NCI-H460 (cell line): ENCODE measurements at places on chromosomes 11 and 22.

DNA sequence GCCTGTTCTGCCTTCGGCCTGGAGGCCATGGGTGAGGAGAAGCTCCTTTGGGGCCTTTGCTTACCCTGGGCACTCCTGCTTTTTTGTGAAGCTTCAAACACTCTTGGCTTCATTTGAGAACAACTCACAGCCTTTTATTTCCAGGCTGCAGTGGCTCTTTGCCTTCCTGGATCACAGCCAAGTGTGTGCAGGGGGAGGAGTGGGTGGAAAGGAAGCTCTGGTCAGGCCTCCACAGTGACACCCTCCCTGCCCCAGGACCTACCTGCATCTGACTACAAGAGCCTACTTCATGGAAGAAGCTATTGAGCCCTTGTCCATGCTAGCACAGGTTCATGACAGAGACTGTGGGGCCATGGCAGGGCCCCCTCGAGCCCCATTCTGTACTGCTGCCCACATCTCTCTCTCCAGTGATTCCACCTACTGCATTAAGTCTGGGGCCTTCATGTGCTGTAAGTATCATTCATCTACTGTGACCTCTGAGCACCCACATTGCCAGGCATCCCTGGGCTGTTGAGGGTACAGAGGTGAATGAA is 52.3 kb downstream of the GAB4 start:
- no peak for DNase-seq

DNA sequence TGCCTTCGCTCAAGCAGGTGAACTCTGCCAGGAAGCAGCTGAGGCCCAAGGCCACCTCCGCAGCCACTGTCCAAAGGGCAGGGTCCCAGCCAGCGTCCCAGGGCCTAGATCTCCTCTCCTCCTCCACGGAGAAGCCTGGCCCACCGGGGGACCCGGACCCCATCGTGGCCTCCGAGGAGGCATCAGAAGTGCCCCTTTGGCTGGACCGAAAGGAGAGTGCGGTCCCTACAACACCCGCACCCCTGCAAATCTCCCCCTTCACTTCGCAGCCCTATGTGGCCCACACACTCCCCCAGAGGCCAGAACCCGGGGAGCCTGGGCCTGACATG is 123.4 kb downstream of the SEZ6L start:
- no peak for DNase-seq

- DNase-seq: no peak
These were observed 228.2 kb downstream of the GRIK4 start for GRCh38 chr11:120739780-120740179.

- DNase-seq: no peak
These were observed 57.5 kb downstream of the BCR start for GRCh38 chr22:23237841-23238240.

- no peak for DNase-seq
These were observed 26.6 kb downstream of the ELFN2 start for GRCh38 chr22:37400719-37401118.

DNA sequence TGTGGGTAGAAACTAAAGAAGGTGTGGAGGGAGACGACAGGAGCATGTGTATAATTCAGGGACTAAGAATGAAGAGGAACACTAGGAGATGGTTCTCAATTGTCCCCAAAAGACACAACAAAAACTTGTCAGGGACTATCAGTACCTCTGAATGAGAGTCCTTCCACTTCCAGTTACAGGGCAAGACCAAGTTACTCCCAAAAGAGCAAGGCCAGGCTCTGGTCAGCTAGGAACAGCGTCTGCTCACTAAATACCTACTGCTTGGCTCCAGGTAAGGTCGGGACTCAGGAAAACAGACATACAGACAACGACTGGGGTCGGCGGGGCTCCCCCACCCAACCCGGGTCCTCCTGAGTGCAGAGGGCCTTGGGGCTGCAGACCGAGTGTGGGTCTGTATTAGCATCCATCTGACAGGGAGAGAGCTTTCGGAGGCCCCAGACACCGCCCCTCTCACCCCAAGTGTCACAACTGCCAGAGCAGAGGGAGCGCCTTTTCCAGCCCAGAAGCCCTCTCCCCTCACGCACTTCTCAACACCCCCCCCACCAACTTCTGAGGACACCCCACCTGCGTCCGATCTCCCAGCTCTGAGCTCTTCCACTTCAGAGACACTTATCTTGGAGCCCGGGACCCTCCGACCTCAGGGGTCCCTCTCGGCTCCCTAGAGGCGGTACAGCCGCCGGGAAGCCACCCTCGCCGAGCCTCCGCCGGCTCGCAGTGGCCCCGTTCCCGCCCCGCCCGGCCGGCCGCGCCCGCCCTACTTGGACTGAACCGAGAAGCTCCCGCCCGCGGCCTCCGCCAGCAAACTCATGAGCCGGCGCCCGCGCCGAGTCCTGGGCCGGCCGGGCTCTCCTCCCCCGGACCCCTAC is 522 bp downstream of the RHOG start:
- no peak for DNase-seq

GRCh38 chr11:127552446-127552845 is 551.9 kb upstream of the KIRREL3 start:
- no peak for DNase-seq

GRCh38 chr11:12822392-12823022 is 148.3 kb downstream of the TEAD1 start:
- DNase-seq: no peak

GRCh38 chr11:3052109-3052479 is 5.1 kb downstream of the CARS1 start:
- no peak for DNase-seq

DNA sequence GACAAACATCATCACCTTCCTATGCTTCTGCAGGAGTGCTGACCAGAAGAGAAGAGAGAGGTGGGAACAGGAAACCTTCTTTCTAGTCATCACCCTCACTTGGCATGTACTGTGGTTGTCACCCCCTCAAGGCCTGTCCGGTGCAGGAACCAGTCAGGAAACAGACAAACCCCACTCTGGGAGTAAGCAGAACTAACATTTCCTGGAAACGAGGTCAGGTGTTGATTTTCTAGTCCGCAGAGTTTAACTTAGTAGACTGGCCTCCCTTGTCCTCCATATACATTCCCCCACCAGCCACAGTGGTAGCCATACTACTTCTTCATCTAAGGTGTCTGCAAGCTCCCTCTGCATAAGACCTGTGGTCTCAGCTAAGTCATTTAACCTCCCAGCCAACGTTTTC is 80.7 kb upstream of the NCAM1 start:
- no peak for DNase-seq

GRCh38 chr11:47980907-47981621 is 705 bp downstream of the PTPRJ start:
- DNase-seq: no peak

GRCh38 chr22:29782061-29782845 is 15.1 kb downstream of the UQCR10 start:
- DNase-seq: no peak

DNA sequence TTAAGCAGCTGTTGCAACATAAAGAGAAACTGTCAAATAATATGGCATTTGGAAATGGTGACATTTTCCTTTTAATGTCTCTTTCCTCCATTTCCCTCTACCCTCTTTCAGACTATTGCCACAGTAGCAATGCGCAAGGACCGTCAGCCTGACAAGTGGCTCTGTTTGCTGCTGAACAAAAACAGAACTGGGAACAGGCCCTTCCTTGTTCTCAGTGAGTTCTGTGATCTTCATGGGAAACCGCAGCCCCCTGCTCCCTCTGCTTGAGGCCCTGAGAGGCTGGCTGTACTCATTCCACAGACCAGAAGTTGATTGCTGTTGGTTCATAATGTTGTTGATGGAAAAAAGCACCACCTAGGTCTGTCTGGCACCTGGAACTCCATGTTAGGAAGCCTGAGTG is 559.7 kb downstream of the OPCML start:
- DNase-seq: no peak

DNA sequence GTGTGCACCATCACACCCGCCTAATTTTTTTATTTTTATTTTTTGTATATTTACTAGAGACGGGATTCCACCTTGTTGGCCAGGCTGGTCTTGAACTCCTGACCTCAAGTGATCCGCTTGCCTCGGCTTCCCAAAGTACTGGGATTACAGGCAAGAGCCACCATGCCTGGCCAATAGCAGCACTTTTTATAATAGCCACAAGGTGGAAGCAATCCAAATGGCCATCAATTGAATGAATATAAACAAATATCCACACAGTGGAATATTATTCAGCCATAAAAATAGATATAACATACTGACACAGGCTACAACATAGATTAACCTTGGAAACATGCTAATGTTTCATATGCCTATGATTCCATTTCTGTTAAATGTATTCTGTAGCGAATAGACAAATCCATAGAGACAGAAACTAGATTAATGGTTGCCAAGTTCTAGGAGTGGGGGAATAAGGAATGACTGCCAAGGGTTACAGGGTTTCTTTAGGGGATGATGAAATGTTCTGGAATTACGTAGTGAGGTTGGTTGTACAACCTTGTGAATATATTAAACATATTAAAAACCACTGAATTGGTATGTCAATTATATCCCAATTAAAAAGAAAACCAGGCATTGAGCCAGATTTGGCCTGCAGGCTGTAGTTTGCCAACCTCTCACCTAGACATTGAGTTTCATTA is 4.8 kb downstream of the VPS51 start:
- DNase-seq: no peak

GRCh38 chr11:110251836-110252235 is 44.6 kb downstream of the RDX start:
- peak; percentile 8 for DNase-seq

DNA sequence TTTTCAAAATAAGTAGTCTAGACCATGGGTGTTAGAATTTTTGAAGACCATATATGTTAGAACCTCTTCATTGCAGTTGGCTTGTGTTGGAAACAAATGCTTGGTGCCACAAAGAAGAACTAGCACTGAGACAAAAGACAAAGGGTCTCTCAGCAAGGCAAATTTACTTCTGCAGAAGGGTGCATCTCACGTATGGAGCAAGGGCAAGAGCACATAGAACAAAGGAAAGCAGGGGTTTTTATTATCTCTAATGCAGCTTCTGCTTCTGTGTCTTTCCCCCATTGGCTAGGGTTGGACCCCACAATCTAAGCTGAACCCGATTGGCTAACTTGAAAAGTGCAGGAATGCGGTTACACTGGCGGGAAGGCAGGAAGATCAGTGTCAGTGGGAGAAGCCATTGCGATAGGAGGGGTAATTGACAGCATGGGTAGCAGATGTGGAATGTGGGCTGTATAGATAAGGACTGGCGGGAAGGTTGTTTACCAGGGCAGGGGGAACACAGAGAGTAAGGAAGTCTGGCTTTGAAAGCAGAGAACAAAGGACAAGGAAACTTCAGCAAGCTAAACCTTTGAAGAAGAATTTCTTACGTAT is 9.2 kb upstream of the RBMXL2 start:
- no peak for DNase-seq

DNA sequence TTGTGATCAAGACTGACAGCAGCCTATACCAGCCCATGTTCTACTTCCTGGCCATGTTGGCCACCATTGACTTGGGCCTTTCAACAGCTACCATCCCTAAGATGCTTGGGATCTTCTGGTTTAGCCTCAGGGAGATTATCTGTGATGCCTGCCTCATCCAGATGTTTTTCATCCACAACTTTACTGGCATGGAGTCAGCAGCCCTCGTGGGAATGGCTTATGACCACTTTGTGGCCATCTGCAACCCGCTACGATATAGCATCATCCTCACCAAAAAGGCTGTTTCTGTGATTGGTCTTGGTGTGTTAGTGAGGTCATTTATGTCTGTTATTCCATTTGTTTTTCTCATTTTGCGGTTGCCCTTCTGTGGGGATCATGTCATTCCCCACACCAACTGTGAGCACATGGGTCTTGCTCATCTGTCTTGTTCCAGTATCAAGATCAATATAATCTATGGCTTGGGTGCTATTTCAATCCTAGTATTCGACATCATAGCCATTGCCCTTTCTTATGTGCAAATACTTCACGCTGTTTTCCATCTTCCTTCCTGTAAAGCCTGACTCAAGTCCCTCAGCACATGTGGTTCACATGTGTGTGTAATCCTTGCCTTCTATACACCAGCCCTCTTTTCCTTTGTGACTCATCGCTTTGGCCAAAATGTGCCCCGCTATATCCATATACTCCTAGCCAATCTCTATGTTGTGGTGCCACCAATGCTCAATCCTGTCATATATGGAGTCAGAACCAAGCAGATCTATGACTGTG is 23.6 kb downstream of the OR52E1 start:
- no peak for DNase-seq

DNA sequence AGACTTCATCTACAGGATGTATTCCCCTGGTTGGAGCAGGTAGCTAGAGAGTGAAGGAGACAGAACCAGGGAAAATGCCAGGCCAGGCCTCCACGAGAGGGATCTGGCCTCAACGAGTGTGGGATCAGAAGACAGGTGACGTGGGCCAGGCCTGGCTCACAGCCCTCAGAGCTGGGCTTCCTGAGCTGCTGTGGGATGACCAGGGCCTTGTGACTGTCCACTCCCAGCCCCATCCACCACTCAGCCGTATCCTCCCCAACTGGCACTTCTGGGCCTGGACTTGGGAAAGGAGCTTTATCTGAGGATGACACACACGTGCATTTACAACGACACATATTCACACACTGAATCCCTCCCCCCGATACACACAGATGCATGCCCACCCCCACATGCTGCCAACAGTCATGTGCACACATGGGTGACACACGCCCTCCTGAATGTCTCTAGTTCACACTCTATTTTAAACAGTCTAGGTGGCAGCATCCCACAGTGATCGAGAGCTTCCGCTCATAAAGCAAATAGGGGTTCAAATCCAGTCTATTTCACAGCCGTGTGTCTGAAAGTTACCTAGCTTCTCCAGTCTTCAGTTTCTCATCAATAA is 93.1 kb downstream of the TP53I11 start:
- no peak for DNase-seq
